ENCODE measurements at places on chromosomes 6 and 20. TPM values are rescaled to one million over a fixed set of nuclear protein-coding genes. Genes with fewer than 3 reads are reported as not detected.

- peak; percentile 79 for DNase-seq
Measured at GRCh38 chr20:63381781-63382431, 20.8 kb upstream of the CHRNA4 start.

Gene IMPG1
- total RNA-seq: not detected

DNA sequence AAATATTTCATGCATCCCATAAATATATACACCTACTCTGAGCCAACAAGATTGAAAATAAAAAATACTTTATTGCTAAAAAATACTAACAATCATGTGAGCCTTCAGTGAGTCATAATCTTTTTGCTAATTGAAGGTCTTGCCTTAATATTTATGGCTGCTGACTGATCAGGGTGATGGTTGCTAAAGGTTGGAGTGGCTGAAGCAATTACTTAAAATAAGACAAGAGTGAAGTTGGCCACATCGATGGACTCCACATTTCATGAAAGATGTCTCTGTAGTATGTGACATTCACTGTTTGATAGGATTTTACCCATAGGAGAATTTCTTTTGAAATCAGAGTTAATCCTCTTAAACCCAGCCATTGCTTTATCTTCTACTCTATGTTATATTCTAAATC, 11.1 kb downstream of the TRDN start:
- DNase-seq: no peak

Gene ZFP57
- 6.4 TPM for total RNA-seq

DNA sequence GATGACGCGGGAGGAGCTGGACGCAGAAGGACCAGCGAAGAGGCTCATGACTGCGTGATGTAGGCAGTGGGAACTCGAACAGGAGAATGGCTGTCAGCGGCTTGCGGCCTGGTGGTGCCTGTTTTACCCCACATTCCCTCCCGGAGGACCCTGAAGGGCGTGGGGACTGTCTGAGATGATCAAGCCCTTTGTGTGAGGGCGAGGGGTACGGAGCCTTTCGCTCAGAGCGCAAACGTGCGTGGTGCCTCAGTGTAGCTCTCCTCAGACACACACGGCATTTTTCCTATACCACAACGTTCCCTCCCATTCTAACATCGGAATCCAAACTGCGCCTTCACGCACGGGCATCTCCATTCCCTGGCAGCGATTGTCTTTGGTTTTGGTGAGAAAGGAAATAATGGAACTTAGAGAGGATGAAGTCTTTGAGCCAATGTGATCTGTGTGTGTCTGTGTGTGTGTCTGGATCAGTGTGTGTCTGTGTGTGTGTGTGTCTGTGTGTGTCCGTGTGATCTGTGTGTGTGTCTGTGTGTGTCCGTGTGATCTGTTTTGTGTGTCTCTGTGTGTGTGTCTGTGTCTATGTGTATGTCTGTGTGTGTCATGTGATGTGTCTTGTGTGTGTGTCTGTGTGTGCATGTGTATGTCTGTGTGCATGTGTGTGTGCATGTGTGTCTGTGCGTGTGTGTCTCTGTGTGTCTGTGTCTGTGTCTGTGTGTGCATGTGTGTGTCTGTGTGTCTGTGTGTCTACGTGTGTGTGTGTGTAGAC, 5.3 kb downstream of the PTK6 start:
- DNase-seq: peak; percentile 12

- DNase-seq: no peak
Measured at GRCh38 chr6:155795173-155795796, 339.6 kb upstream of the NOX3 start.

- no peak for DNase-seq
Measured at GRCh38 chr6:40966860-40967259, 72.2 kb downstream of the UNC5CL start.

DNA sequence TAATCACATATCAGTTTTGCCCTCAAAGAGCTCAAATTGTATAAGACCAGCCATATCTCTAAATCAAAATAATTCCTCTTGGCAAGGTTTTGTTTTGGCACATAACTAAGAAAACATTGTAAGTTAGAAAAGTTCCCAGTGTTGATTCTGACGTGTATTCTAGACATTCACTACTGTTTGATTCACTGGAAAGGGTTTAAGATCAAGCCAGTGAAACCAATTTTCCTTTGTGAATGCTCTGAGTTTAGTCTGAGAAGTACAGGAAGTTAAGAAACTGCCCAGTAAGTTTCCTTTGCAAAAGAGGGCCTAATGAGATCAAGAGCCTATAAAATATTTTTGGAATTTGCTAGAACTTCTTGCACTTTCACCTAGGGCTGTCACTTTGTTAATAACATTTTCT, 143.0 kb downstream of the FNDC1 start:
- no peak for DNase-seq

GRCh38 chr20:2026514-2026913, 32.7 kb upstream of the PDYN start:
- DNase-seq: no peak

DNA sequence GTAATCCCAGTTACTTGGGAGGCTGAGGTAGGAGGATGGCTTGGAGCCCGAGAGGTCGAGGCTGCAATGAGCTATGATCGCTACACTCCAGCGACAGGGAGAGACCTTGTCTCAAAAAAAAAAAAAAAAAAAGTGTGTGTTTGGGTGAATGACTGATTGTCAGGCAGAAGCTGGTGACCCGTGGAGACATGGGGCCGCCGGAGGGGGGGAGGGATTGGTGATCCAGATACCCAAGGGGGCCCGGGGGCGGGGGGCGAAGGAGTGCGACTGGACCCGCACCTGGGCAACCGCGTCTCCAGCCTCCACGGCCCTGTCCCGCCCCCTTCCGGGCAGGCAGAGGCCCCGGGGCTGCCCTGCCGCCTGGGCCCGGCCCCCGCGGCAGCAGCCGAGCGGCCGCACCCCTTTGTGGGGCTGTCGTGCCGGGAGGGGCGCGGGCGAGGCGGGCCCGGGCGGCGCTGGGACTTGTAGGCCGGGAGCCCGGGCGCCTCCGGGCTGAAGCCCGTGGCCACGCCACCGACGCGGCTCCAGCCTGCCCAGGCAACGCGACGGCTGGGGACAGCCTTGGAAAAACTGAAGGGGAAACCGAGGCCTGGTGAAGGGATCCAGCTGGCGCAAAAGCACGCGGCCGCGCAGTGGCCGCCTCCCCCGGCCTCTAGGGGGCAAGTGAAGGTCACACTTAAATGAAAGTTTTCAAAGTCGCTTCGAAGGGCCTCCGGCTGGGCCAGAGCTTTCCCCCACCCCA, 2.1 kb upstream of the RBM38 start:
- DNase-seq: peak; percentile 78

DNA sequence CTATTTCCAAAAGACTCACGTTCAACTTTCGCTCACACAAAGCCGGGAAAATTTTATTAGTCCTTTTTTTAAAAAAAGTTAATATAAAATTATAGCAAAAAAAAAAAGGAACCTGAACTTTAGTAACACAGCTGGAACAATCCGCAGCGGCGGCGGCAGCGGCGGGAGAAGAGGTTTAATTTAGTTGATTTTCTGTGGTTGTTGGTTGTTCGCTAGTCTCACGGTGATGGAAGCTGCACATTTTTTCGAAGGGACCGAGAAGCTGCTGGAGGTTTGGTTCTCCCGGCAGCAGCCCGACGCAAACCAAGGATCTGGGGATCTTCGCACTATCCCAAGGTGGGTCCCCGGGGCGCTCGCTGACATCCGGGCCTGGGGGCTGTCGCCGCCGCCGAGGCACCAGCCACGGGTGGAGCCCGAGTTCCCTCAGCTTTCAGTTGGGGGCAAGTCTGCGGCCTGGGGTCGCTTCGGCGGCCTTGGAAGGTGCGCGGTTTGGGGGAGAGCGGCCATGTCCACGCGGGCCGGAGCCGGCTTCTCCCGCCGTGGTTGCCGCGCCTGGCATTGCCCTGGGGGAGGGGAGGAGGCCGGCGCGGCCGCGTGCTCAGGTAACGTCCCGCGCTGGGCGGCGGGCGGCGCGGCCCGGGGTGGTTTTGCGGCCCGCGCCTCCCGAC, 429 bp downstream of the AMD1 start:
- DNase-seq: no peak

DNA sequence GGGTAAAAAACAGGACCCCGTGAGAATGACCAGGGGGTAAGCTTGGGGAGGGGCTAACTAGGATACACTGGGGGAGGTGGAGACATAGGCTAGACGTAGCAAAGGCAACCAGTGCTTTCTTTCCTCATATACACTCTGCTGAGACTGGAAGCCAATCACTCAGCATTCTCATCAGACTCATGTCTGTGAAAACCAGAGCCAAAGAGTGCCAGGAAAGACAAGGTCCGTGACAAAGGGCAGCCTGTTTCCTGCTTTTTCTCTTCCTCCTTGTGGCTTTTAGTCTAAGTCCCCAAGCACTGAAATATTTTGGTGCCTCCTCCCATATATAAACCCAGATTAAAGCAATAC, 97.9 kb upstream of the NEDD9 start:
- DNase-seq: no peak

- no peak for DNase-seq
Measured at GRCh38 chr20:63792866-63793265, 38.2 kb downstream of the ZBTB46 start.

GRCh38 chr6:150238846-150239407, 96.1 kb downstream of the PPP1R14C start:
- no peak for DNase-seq

Gene SUN5
- not detected for total RNA-seq

DNA sequence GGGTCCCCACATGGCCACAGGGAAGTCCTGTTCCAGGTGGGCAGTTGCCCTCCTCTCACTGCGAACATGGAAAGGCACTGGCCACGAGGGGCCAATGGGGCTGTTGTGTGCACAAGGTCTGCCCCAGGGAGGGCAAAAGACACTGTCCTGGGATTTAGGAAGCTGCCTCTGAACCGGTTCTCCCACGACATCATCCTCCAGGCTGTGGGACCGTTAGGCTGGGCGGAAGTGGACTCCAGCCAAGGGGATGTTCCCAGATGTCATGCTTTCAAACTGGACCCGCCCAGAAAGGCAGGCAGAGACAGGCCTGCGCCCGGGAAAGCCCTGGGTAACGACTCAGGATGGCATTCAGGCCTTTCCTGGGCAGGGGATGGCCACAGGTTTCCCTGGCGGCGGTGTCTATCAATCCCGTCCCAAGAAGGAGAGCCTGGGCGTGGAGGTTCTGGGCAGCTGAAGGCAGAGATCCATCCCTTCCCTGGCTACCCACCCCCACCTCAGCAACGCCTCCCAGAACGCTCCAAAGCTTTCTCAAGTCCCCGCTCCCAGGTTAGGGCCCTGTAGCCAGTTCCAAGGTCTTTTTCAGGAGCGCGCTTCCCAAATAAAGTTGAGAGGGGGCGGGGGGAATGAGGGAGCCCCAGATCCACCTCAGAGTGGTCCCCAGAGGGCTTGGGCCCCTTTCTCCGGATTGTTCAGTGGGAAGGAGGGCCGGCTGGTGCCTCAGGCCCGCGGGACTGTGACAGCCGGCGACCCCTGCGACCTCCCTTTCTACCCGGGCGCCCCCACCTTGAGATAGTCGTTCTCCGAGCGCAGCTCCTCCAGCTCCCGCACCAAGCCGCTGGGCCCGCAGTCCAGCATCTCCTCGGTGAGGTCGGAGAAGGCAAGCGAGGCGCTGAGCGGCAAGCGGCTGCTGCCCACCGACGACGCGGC, 13.8 kb upstream of the TLDC2 start:
- peak; percentile 36 for DNase-seq

- no peak for DNase-seq
Measured at GRCh38 chr20:43320536-43320935, 130.8 kb upstream of the PTPRT start.

Gene LINC00237
- total RNA-seq: 0.78 TPM

GRCh38 chr6:89596056-89596455, 42.5 kb downstream of the LYRM2 start:
- DNase-seq: no peak

Gene RXRB
- 21.5 TPM for total RNA-seq

DNA sequence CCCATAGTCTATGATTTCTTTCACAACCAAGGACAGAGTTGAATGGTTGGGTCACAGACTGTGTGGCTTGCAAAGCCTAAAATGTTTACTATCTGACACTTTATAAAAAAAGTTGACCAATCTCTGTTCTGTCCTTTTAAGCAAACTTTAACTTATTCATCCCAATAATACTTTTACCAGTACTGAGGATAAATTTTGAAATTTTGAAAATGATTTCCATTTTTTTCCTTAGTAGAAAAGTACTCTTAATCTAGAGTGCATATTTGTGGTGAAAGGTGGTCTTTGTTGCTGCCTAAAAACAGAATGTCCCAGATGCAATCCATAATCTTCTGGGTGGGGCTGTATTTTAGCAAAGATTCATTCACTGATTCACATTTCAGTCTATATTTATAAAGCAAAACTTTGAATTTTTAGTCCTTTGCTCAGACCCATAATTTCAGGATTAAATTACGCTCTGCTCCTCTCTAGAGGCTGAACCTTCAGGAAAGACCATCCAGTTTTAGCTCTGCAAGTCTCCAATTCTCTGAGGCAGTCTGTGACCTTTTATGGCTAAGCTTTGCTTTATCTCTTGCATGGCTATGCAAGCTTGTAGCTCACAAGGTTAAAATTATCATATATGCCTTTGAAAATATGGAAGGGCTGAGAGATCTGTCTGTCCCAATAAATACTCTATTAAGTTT, 573.5 kb downstream of the COL12A1 start:
- no peak for DNase-seq

Gene BMP5
- 0.07 TPM for total RNA-seq

GRCh38 chr20:60361761-60362395, 403.7 kb downstream of the CDH26 start:
- no peak for DNase-seq

- DNase-seq: no peak
Measured at GRCh38 chr6:55773620-55774216, 101.7 kb downstream of the BMP5 start.

Gene CRISP3
- not detected for total RNA-seq

DNA sequence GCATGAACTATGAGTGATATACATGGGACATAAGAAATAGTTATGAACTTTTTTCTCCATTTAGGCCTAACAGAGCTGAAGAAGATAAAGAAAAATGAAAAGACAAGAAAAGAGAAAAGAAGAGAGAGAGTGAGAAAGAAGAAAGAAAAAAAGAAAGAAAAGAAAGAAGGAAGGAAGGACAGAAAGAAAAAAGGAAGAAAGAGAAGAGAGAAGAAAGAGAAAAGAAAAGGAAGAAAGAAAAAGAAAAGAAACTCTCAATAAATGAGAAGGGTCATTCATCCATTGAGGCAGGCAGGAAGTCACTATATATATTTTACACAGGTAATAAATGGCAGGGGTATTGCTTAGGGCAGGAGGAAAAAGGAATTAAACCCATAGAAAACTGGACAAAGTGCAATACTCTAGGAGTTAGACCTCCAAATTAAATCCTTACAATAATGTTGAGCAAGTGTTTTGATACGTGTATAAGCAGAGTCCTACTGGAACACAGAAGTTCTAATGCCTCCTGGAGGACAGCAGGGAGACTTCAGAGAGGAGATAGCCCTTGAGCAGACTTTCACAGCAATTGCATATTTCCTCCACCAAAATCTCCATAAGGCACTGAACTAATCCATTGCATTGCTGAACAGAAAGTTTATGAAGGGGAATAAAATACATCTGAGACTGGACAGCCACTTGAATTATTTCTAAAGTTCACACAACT, 86.4 kb upstream of the TENT5A start:
- no peak for DNase-seq

DNA sequence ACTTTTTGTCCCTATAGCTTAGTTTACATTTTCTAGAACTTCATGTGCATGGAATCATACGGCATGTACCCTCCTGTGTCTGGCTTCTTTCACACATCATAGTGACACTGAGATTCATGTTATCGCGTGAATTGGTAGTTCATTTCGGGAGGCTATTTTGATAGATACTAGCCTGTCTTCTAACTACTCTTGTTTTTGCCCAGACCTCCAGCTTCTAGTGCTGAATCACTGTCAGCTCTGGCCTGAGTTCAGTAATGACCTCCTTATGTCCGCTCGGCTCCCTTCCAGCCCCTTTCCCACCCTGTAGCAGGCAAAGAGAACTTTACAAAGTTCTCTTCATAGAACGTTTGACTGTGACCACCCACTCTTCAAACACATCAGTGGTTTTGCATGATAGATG, 14.1 kb downstream of the MYBL2 start:
- DNase-seq: no peak

GRCh38 chr6:105226598-105227294, 46.9 kb upstream of the POPDC3 start:
- no peak for DNase-seq
